ENCODE measurements at places on chromosomes 13 and 19. TPM values are rescaled to one million over a fixed set of nuclear protein-coding genes. Genes with fewer than 3 reads are reported as not detected.

Gene NCAN
- total RNA-seq, result not detected

Gene PRKD2
- 62.3 TPM for total RNA-seq

Gene IL4I1
- 7.2 TPM for total RNA-seq

GRCh38 chr19:14439014-14439413 is 5.9 kb downstream of the PKN1 start:
- DNase-seq, result no peak
